ENCODE measurements at places on chromosomes 3 and 15. TPM values are rescaled to one million over a fixed set of nuclear protein-coding genes. Genes with fewer than 3 reads are reported as not detected.

The ADAMTSL3 gene
- total RNA-seq: 3.2 TPM

- no peak for DNase-seq
These were observed 483.2 kb upstream of the FRG2C start for GRCh38 chr3:75180945-75181298.

DNA sequence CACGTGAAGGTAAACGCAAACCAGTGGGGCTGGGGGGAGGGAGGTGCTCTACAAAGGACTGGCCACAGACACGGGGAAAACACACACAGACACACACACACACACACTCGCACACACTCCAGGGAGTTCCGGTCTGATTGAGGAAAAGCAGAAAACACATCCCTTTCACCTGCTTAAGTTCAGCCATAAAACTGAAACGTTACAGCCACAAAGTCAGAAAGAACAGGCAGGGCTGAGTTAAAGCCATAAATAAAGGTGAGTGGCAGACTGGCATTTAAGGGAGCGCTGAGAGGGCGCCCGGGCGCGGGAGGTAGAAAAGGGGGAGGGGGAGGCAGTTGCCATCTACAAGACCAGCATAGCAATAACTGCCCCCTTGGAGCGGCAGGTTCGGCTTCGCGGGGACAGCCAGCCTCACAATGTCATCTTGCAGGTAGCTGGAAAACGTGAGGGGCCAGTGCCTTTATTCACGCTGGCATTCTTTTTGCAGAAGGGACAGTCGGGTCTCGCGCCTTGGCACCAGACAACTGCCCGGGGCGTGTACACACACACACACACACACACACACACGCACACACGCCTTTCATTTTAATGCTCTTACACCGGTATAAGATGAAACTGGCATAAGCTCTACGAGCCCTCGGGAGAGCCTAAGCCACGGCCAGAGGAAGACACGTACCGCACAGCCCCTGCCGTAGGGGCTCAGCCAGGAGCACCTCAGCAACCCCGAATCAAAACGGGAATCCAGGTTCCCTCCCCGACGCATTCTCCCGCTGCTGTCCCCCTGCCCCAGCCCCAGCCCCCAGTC is 866 bp downstream of the TNIK start:
- DNase-seq: no peak

GRCh38 chr3:120839120-120839519 is 68.9 kb upstream of the STXBP5L start:
- no peak for DNase-seq

GRCh38 chr15:75140080-75140879 is 61.4 kb upstream of the C15orf39 start:
- DNase-seq: no peak

The ITGA11 gene
- total RNA-seq: 2.9 TPM

The NLGN1 gene
- 0.34 TPM for total RNA-seq

GRCh38 chr3:106338582-106339214 is 469.9 kb upstream of the CBLB start:
- no peak for DNase-seq

GRCh38 chr3:99895131-99895696 is 77.6 kb downstream of the CMSS1 start:
- no peak for DNase-seq

The BTLA gene
- total RNA-seq: 0.41 TPM

The PEX5L gene
- total RNA-seq: not detected

GRCh38 chr3:182521339-182521738 is 272.0 kb upstream of the ATP11B start:
- no peak for DNase-seq

- DNase-seq: no peak
These were observed 1240.2 kb upstream of the ALCAM start for GRCh38 chr3:104126463-104126862.

DNA sequence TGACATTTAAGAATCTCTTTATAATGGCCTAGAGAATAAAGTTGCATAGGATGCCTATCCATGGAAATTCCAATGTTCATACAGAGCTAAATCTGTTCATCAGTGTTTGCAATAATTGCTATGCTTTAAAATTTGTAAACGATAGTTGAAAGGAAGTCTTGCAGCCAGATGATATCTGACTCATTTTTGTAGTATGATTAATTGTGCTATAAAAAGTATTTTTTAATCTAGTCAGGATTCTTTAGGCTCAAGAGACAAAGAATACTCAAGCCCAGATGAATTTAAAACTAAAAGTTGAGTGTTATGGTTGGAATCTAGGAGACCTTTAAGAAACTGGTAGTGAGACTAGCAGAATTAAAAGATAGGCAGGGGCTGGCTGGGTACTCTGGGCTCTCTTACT is 50.5 kb downstream of the SUCNR1 start:
- no peak for DNase-seq

- DNase-seq: no peak
These were observed 185.2 kb upstream of the CADPS start for GRCh38 chr3:63060412-63060811.

DNA sequence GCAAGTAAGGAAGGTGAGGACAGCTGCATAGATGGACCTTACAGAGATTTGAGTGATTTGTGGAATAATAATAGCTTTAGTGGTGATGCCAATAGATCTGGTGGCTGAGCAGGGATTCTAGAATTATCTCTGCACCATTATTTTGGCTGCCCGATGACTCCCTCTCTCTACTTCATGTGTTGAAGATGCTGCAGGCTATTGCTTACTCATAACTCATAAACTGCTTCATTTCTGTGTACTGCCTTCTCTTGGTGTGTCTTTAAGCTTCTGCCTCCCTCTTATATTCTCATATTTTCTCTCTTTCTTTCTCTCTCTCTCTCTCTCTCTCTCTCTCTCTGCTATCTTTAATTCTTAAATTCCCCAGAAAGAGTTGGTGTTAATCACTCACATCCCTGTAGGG is 256.0 kb upstream of the TRIM42 start:
- no peak for DNase-seq

- DNase-seq: no peak
These were observed 301.7 kb upstream of the MDFIC2 start for GRCh38 chr3:70614111-70614510.

The GHRL gene
- 1.5 TPM for total RNA-seq

All from esophagus squamous epithelium (tissue), 5 donors.